ENCODE measurements at places on chromosomes 2 and 18.

GRCh38 chr2:224937887-224938286, 104.4 kb downstream of the DOCK10 start:
- no peak for DNase-seq

DNA sequence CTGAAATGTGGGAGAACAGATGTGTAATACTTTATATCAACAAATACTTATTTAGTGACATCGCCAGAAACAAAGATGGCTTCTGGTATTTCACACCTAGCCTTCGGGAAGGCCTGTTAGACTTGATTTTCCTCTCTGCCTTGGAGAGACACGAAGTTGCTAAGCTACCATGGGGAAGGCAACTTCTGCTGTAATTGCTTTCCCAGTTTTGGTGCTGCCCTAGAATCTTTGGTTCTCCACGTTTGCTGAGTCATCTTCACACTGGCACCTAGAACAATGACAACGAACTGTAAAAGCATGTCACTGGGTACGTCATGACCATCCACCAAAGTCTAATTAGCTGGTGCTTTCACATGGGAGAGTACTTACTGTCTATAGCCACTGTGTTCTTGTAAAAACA, 58.7 kb upstream of the ACTR3 start:
- DNase-seq, result no peak

DNA sequence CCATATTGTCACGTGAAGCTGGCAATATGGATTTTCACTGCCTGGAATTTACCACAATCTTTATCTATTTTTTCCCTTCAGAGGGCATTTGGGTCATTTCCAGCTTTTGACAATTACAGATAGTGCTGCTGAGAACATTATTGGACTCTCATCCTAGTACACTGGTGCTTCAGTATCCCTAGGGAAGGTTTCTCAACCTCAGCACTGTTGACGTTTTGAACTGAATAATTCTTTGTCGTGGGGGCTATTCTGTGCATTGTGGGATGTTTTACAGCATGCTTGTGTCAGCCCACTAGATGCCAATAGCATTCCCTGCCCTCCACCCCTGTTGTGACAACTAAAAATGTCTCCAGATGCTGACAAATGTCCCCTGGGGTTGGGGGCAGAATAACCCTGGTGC, 185.7 kb downstream of the TPGS2 start:
- DNase-seq, result no peak

DNA sequence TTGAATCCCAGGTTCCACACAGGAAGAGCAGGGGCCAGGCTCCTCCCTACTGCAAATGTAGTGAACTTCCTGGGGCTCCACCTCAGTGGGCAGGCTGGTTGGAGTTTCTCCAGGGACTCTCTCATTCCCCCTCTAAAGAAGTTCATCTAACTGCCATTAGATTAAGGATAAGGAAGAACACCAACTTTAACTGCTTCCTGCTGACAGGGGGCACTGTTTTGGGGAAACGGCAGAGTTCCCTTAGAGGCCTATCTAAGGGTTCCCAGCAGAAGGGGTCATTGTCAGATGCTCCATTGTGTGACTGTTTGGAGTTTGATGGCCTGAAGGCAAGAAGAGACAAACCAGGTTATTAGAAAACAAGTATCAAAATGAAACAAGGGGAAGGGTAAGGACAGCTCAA, 2159.7 kb upstream of the PIK3C3 start:
- no peak for DNase-seq

GRCh38 chr18:12085136-12085535, 8.5 kb upstream of the ANKRD62 start:
- DNase-seq, result no peak

DNA sequence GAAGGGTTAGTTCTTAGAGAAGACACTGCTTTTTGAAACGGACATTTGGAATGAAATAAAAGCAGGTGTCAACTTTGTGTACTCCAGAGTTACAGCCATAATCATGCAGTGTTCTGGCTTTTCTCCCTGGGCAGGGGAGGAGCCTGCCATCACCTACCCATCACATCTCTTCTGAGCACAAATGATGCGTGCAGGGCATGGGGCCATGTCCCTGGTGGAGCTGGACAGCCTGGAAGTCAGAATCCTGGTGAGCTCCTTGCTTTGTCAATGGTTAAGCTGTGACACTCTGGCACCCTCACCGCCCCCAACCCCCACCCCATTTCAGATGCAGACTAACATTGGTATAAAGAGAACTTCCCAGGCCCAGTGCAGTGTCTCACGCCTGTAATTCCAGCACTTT, 53.1 kb downstream of the PDCL3 start:
- DNase-seq, result no peak

DNA sequence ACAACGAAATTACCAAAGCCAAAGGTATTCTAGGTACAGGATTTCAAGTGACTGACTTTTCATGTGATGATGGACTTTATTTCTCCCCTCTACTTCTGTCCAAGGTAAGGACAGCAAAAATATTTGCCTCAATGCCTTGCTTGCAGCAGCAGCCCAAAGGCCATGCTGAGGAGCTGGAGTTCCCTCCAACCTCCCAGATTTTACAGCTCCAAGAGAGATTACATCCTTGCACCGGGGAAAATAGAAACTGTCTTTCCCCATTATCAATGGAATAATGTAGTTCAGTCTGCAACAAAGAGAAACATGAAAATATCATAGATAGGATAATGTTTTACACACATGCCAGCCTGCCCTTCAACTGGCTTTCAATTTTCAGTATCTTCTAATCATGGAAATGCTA, 13.5 kb downstream of the HSPD1 start:
- DNase-seq, result no peak

DNA sequence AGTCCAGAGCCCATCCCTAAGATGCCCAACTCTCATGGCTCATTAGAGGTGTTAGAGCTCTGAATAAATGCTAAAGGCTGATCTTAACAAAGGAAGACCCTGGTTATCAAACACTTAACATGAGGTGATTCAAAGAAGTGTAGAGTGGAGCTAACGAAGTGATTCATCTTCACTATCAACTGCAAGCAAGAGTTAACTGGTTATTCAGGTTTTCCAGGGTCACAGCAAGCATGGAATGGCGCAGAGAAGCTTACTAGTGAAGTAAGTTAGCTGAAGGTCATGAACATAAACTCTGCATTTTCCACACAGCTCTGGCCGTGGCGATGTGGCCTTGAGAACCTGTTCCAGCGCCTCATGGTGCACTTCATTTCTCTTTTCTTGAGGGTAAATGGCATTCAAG, 17.0 kb downstream of the RND3 start:
- DNase-seq, result no peak

DNA sequence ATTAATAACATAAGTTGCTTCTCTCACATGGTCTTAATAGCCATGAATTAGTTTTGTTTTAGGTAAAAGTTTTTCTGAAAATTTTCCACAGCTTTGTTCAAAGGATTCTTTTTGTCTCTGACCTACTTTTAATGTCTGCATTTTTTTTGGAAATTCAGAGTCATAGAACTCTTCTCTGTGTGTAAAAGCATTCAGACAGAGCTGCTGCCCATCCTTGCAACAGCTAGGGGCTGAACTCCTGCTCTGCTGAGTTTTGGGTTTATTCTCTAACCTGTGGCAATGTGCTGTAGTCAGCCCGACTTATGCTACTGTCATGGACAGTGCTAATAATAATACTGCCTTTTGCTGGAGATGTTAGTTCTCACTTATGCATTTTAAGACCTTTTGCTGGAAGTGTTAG, 44.1 kb downstream of the RALBP1 start:
- DNase-seq, result no peak

- no peak for DNase-seq
These were observed 58.3 kb downstream of the ZNF532 start for GRCh38 chr18:58922995-58923394.

DNA sequence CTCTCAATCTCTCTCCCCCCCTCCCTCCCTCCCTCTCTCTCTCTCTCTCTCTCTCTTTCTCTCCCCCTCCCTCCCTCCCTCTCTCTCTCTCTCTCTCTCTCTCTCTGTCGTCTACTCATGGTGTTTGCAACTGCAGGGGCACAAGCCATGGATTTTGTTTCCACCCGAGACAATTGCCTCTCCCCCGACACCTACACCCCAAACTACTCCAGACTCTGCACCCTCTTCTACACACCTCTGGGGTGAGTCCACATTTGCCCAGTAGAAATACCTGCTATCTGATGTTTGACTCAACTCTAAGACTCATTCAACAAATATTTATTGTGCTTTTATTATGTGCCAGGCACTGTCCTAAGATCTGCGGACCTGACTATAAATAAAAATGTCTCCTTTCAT, 93.7 kb downstream of the TMEM17 start:
- no peak for DNase-seq

DNA sequence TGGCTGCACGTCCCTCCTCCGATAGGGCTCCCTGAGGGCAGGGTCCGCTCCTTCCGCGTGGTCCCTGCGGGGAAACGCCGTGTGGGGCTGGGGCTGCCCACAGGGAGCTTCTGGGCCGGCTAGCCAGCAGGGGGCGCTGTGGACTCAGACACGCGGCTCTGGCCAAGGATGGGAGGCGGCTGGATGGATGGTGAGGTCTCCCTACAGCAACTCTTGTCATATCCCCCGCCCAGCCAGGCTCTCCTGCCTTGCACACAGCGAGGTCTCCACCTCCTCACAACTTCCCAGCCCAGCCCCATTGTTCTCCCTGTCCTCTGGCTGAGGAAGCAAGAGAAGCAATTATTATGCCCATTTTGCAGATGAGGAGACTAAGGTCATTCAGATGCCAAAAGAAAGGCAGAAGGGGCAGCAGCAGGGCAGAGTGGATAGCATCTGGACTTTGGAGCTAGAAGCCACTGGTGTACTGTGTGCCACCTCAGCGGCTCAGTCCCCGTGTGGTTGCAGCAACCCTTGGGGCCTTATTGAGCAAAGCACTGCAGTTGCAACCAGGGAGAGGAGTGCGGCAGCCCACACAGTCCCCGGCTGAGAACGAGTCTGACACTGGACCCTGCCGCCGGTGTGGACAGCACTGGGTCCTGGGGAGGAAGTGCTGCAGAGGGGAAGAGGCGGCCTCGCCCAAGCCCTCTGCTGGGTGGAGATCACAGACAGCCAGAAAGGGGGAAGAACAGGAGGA, 99.0 kb downstream of the ZFP36L2 start:
- peak; percentile 88 for DNase-seq

- no peak for DNase-seq
These were observed 114.6 kb downstream of the IKZF2 start for GRCh38 chr2:213036836-213037235.

- no peak for DNase-seq
These were observed 9.8 kb downstream of the WDR43 start for GRCh38 chr2:28904295-28904694.

- DNase-seq, result no peak
These were observed 784.8 kb upstream of the CDH2 start for GRCh38 chr18:28961669-28962228.

GRCh38 chr2:101617796-101618195, 79.7 kb upstream of the MAP4K4 start:
- DNase-seq, result no peak

GRCh38 chr2:225488743-225489142, 89.2 kb downstream of the NYAP2 start:
- no peak for DNase-seq

DNA sequence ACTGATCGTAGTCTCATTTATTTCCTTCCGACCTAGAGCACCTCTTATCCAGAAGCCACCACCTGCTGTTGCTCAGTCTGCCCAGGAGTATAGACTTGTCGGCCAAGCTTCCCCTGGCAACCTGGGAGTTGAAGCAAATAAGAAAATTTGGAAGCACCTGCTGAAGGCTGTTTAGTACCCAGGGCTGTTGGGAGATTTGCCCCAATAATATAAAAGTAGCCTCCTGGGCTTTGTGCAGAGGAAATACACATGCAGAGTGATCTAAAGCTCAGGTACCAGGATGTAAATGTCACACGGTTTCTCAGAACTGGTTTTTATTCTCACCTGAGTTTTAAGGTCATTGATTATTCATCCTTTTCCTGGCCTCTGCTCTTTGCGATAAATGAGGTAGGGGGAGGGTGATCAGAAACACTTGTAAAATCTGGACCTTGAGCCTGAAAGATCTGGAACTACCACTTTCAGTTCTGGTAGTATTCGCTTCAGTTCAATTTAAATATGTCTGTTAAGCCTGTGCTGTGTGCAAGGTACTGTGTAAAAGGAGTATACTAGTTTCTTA, 789 bp upstream of the COX7A2L start:
- no peak for DNase-seq

DNA sequence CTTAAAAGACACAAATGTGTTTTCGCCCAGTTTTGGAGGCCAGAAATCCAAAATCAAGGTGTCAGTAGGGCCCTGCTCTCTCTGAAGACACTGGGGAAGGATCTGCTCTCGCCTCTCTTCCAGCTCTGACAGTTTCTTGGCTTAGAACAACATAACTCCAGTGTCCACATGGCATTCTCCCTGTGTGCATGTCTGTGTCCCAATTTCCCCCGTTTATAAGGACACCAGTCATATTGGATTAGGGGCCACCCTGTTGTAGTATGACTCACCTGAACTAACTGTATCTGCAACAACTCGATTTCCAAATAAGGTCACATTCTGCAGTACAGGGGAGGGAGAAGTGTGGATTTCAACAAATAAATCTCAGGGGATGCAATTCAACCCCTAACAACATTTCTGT, 263.2 kb downstream of the SS18 start:
- no peak for DNase-seq

DNA sequence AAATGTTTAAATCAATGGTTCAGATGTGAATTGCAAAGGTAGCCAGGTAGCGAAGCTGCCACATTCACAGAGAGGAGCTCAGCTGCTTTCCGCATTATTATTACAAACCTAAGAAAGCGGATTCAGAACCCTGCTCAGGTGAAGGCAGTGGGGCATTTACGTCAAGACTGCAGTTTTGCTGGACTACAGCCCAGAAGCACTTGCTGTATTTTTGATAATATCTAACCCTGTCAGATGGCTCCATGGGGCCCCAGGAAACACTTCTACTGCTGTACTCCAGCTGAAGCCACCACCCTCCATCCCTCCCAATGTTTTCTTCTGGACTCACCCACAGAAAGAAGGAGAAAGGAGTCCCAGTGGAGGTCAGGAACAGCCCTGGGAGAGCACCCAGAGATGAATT, 96.9 kb downstream of the TPO start:
- DNase-seq, result no peak

- DNase-seq, result no peak
These were observed 576.2 kb upstream of the HS6ST1 start for GRCh38 chr2:128894896-128895295.

DNA sequence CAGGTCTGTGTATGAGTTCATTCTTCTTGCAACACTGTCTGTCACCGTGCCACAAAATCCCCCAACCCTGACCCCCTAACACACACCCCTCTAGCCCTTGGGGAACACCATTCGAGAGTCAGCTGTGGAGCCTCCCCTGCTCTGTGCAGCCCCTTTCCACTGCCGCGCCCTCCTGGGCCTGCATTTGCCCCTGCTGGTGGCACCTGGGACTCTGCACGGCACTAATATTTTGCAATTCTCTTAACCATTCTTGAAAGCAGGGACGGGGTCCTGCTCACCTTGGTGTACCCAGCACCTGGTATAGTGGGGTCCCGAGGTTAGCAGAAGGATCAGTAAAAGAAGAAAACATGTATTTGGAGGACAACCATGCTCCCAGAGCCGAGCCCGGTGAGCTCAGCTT, 124.0 kb downstream of the HDAC4 start:
- DNase-seq, result no peak
